ENCODE measurements at places on chromosomes 11 and 22.

DNA sequence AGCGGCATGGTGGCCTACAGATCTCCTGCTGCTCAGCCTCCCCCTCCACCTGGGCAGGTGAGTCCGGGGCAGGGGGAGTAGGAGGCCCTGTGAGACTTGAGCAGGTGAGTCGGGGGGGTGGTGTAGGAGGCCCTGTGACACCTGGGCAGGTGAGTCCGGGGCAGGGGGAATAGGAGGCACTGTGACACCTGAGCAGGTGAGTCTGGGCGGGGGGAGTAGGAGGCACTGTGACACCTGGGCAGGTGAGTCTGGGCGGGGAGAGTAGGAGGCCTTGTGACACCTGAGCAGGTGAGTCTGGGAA lies 299.3 kb downstream of the BRD1 start:
- DNase-seq: no peak

DNA sequence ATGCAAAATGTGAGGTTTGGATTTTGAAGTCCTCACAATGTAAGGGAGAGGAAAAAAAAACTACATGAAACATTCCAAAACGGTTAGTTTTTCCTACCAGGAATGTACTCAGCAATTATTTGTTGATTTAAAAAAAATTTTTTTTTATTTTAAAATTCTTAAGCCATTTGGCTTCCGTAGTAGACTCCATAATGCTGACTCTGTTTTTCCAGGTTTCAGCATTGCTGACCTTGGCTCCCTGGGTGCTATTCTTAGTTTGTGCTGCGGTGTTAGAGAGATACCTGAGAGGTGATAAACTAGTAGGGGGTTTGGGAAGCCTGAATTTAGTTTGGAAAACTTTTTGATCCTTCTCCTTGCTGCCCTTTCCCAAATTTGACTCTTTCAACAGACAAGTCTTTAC lies 10.6 kb downstream of the STT3A start:
- no peak for DNase-seq

DNA sequence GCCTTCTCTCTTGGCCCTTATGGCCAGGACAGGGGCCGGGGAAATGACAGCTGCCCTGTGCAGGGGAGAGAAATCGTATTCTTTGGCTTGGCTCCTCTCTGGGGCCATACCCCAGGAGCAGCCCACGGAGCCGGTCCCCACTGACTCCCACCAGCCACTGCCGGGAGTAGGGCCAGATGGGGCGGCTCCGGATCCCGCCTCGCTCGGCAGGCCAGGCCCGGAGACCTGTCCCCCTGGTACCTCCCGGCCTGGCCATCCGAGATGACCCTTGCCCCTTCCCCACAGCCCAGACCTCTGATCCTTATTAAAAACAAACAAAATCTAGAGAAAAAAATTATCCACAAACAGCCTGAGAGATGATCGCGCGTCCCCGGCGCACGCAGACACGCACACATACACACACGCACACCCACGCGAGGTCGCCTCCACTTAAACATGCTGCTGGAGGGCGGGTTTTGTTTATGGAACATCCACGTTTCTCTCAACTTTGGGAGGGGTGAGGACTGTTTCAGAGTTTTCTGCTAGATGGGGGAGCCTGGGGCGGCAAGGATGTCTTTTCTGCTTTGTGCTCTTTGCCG lies 59.1 kb downstream of the IGLL1 start:
- no peak for DNase-seq

- DNase-seq: no peak
Measured at GRCh38 chr11:106585061-106585460, 433.2 kb downstream of the GUCY1A2 start.

GRCh38 chr22:50247748-50248147 lies 2.9 kb upstream of the TUBGCP6 start:
- peak; percentile 85 for DNase-seq

- no peak for DNase-seq
Measured at GRCh38 chr11:57072640-57073039, 83.9 kb downstream of the OR5AK2 start.

DNA sequence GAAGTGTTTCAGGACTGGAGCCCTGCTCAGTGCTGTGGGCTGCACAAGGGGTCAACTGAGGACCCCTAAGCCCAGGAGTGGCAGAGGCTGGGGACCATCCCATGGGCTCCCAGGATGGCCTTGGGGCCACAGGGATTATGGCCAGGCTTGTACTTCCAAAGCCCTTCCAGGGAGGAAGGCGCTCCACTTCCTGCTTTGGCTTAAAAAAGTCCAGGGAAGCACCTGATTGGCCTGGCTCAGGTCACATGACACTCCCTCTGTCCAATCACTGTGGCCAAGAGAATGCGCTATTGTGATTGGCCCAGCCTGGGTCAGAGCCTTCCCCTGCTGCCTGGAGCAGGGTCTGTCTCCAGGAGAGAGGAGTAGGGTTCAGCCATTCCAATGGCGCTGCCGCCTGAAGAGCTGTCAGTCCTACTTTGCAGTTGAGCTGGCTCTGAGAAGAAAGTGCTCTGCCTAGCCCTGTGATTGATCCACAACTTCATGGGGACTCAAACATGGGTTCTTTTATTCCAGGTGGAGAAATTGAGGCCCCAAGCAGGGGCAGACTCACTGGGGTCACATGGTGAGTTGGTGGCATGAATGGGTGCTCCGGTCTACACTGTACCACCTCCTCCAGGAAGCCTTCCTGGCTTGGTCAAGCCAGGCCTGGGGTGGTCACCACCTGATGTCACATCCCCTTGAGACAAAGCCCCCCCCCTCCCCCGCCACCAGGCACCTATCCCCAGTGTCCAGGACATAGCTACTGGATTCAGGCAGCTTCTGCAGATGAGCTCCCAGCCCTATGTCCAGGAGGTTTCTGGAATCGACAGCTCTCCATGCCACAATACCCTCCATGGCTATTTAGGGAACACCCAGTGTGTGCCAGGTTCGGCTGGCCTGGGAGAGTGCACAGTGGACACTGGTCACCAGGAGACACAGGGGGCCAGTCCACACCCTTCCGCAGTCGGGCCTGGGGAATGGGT lies 48.2 kb downstream of the RTN4R start:
- DNase-seq: no peak

DNA sequence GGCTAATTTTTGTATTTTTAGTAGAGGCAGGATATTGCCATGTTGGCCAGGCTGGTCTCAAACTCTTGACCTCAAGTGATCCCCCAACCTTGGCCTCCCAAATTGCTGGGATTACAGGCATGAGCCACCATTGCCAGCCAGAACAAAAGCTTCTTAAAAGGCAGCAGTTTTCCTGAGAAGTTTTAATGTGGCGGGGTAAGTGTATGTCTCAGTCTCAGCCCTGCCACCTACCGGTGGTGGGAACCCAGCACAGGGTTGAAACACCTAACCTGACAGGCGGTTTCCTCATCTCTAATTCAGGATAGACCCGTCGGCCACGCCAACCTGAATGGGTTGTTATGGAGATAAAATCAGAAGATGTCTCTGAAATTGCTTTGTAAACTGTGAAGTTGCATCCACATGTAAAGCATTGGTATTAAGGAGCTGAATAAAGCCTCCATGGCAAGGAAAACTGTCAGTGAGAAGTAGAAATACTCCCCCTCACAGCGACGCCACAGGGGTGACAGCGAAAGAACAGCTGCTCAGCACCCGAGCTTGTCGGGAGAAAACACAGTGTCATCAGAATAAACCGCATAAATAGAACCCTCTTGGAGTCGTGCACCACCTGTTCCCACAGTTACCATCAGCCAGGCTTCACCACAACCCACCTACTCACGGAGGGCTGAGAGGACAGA lies 165.9 kb upstream of the NCAM1 start:
- no peak for DNase-seq

GRCh38 chr22:40107851-40108378 lies 69.8 kb upstream of the TNRC6B start:
- DNase-seq: no peak

DNA sequence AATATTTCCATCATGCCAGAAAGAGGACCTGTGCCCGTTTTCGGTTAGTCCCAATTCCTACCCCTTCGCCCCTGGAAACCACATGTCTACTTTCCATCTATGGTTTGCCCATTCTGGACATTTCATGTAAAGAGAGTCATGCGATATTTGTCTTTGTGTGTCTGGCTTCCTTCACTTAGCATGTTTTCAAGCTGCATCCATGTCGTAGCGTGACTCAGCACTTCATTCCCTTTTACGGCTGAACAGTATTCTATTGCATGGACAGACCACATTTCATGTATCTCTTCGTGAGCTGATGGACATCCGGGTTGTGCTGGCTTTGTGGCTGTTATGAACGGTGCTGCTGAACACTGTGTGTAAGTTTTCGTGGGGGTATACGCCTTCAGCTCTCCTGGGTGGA lies 43.4 kb downstream of the SCUBE1 start:
- no peak for DNase-seq

GRCh38 chr11:77179048-77179447 lies 51.0 kb downstream of the MYO7A start:
- DNase-seq: no peak

GRCh38 chr11:35458846-35459245 lies 39.5 kb upstream of the SLC1A2 start:
- no peak for DNase-seq

DNA sequence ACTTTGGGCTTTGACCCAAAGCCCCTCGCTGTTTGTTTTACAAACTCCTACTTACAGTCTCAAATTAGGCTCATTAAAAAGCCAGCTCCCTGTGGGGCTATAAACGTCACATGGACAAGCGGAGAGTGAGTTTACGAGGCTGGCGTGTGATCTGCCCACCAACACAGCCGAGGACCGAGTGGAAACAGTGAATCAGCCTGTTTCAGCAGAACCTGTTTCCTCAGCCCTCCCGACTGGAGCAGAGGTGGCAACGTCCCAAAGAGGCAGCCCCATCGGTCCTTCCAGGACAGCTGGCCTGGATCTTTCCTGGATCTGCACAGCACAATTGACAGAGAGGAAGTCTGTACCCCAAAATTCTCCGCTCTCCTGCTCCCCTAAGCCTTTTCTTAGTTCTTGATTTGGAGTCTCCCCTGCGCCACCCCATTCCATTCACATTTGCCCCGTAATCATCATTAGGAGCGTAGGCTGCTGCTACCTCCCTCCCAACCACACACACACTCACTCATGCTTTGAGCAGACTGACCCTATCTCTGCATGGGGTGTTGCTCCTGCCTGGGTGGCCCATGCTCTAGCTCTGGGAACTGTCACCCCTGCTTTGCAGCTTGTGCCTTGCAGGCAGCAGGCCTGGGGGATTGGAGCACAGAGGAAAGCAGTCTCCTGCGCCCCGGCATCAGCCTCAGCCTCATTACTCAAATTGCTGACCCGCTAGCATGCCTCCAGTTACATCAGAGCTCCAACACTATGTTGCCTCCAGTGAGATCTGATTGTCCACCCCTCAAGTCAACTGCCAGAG lies 117.8 kb downstream of the NAT10 start:
- DNase-seq: no peak

DNA sequence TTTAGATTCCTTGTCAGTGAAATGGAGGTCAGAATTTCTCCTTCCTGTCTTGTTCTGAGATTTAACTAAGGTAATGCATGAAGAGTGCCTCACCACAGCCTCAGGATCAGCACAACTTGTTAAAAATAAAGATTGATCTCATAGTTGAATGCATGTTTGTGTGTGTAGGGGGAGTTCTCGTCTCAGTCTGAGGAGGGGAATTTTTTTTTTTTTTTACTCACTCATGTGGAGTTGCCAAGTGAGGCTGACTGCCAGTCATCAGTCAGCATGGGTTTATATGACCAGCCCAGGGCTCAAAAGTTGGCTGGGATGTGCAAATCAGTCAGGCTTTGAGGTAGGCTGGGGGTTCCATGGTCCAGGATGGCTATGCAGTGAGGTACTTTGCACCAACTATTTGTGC lies 113.2 kb downstream of the FANCF start:
- no peak for DNase-seq

GRCh38 chr11:70440206-70440605 lies 41.9 kb downstream of the CTTN start:
- no peak for DNase-seq

DNA sequence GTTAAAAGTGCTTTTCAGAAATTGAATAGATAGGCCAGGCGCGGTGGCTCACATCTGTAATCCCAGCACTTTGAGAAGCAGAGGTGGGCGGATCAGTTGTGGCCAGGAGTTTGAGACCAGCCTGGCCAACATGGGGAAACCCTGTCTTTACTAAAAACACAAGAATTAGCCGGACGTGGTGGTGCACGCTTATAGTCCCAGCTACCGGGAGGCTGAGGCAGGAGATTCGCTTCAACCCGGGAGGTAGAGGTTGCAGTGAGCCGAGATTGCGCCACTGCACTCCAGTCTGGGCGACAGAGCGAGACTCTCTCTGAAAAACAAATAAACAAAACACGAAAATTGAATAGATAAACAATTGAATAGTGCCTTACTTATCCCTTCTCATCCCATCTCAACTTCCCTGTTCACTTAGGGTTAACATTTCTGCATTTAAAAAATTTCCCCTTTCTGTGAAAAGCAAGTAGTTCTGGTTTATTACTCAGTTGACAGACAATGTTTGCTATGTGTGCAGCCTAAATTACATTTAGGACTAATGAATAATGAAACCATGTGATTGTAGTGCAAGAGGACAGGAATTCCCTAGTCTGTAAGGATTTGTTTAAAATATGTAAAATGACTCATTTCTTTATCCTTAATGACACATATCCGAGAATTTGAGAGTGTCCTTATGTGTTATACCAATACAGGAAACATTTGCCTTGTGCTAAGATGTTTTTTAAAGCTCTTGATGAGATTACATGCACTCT lies 6.0 kb downstream of the RNF169 start:
- DNase-seq: no peak

GRCh38 chr11:128586689-128587088 lies 669 bp downstream of the ETS1 start:
- DNase-seq: no peak

GRCh38 chr11:47987781-47988180 lies 7.4 kb downstream of the PTPRJ start:
- DNase-seq: no peak

DNA sequence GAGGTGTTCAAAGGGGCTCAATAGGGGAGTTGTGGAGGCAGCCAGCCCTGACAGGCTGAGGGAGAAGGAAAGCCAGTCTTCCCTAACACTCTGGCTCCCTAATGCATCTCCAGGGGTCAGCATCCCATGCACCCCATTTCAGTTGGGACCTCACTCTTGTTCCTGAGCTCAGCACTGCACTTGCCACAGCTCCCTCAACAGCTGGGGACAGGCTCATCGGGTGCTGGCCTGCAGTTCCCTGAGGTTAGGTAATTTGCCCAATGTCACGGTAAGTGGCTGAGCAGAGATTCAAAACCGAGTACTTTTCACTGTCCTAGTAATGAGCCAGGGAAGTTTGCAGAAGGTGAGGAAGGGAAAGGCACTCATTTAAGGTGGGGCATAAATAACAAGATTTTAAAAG lies 20.8 kb downstream of the VSTM5 start:
- no peak for DNase-seq

- no peak for DNase-seq
Measured at GRCh38 chr11:1087279-1087960, 12.7 kb downstream of the MUC2 start.

- DNase-seq: no peak
Measured at GRCh38 chr11:86301742-86302091, 323 bp upstream of the HIKESHI start.

Measured in CD4-positive, alpha-beta T cell (primary cell).